Left hindlimb (tissue), 1 donor: ENCODE measurements at places on chromosomes 4 and X.

DNA sequence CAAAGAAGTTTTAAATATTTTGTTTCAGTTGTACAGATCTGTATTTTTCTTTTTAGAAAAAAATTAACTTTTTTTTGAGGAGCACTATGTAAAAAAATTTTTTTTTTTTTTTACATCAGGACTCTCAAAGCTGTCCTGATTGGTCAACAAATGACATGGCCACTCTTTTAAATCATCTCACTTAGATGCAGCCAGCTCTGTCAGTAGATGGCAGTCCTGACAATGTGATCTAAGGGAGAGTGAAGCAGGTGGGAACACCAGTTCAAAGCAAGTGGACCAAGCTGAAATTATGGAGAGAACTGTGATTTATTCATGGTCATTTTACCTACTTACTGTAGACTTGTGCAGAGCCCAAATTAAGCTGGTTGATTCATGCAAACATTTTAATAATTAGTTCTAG, 174.7 kb upstream of the GPRIN3 start:
- no peak for DNase-seq

- no peak for DNase-seq
Measured at GRCh38 chrX:108199691-108200090, 108.1 kb downstream of the ATG4A start.

- no peak for DNase-seq
Measured at GRCh38 chr4:131337936-131338335, 1811.2 kb upstream of the PCDH10 start.

DNA sequence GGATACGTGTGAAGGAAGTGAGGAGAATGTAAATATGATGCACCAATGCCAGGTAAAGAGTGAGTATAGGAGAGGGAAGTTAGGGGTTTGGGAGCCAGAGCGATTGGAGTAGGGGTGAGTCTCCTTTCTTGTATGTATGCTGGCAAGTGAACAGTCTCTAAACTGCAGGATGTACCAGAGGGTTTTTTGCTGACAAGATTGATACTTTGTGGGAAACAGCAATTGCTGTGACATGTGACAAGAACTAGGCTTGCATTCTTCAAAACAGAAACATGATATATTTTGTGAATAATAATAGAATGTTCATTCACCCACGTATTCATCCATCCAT, 706 bp downstream of the CHIC1 start:
- DNase-seq = no peak

DNA sequence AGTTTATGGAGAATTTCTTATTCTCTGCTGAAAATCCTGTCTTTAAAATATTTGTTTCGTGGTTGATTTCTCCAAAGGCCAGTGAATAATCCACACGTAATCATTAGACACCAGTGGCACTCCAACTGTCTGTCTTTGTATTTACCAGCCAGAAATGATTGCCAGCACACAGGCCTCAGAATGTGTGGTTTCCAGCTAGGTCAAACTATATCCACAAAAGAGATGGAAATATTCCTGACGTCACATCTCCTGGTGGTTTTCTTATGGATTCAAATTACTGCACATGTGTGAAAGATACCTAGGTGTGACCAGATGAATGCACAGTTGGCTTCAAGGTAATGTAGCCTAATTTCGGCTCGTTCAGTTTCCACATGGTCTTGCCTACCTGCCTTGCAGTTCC, 27.2 kb upstream of the TENM3 start:
- DNase-seq = no peak

DNA sequence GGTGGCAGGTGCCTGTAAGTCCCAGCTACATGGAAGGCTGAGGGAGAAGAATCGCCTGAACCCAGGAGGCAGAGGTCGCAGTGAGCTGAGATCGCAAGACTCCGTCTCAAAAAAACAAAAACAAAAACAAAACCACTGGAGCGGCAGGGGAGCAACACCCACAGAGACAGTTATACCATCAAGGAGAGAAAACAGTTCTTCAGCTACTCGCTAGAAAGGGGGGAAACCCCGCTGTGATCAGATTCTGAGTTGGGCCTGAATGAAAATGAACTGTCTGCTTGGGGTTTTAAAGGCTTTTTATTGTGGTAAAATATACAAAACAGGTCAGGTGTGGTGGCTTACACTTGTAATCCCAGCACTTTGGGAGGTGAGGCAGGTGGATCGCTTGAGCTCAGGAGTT, 16.8 kb upstream of the IRAK1 start:
- no peak for DNase-seq

DNA sequence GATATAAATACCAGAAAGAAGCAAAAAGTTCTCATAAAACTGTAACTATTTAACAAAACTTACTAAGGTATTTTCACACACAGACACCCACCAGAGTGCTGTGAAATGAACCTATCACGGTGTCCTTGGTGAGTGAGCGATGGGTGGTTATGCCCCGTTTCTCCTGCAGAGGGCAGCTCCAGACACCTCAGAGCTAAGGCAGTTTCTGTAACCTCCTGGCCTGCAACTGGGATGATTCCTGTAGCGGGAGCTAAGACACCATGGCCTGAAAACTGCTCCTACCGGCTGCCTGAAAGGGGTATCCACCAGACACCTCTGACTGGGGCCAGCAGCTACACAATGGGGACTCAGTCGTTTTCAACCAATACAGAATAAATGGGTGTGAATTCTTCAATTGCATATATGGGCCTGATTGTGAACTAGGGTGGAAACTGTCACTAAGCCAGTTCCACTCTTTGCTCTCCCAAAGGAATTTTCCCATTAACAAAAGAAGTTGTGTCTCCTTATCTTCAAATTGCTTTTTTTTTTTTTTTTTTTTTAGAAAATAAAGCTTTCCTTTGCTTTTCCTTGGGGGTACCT, 2375.8 kb upstream of the TENM3 start:
- DNase-seq = peak; percentile 44

- no peak for DNase-seq
Measured at GRCh38 chr4:86223472-86223871, 136.4 kb downstream of the MAPK10 start.

DNA sequence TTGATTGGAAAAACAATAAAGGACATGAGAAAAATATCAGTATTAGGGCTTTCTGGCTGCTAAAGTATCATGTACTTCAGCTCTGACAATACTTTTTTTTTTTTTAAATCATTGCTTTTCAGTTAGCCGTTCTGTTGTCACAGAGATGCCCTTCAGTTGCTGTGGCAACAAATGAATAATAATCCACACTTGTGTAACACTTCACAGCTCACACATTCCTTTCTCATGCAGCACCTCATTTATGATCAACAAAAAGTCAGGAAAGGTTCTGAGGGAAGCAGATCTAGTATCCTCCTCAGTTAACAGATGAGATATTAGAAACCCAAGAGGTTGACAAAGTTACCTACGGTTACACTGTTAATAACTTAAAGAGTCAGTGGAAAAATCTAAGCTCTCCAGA, 444.2 kb upstream of the SLIT2 start:
- no peak for DNase-seq

DNA sequence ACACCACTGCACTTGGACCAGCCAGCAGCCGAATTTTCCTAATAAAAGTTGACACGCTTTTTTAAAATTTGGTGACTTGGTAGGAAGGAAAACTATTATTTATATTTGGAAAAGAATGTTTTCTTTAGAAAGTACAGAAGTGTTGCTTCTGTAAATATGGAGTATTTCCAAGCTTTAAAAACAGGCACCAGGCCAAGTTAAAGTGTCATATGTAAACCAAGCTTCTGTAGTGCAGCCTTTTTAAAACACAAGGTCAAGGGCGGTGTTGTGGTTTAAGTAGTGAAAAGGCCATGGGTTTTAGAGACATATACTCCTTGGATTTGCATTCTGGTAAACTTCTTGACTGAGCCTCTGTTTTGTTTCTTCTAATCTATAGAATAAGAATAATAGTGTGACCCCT, 62.7 kb downstream of the TRIM2 start:
- no peak for DNase-seq

GRCh38 chr4:170581969-170582368, 492.2 kb upstream of the AADAT start:
- no peak for DNase-seq

GRCh38 chr4:74095482-74095881, 3.5 kb downstream of the CXCL2 start:
- DNase-seq = no peak

DNA sequence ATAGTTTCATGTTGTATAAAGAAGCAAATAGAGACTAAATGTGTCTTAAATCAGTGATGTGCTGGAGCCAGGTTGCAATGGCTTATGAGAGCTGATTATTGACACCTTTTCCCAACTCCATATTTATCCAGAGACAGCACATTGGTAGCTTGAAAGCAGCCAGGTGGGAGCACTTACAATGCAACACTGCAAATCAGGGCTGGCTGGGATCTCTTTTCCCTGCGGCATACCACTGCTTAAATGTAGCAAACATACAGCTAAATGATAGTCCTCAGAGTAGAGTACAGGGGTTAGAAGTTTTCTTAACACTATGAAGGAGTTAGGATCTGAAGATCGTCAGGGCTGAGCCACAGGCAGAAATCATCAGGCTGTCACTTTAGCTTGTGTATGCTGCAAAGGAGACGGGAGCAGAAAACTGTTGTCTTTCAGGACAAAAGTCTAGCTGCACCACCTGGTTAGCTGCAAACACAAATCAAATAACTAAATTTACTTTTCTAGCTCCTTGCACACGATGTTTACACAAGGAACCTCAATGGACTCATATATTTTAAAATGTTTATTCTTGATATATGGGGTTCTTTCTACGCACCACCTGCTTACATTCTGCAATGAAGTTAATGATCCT, 527.3 kb downstream of the TLL1 start:
- no peak for DNase-seq

- DNase-seq = no peak
Measured at GRCh38 chr4:102163404-102164140, 181.7 kb downstream of the SLC39A8 start.

DNA sequence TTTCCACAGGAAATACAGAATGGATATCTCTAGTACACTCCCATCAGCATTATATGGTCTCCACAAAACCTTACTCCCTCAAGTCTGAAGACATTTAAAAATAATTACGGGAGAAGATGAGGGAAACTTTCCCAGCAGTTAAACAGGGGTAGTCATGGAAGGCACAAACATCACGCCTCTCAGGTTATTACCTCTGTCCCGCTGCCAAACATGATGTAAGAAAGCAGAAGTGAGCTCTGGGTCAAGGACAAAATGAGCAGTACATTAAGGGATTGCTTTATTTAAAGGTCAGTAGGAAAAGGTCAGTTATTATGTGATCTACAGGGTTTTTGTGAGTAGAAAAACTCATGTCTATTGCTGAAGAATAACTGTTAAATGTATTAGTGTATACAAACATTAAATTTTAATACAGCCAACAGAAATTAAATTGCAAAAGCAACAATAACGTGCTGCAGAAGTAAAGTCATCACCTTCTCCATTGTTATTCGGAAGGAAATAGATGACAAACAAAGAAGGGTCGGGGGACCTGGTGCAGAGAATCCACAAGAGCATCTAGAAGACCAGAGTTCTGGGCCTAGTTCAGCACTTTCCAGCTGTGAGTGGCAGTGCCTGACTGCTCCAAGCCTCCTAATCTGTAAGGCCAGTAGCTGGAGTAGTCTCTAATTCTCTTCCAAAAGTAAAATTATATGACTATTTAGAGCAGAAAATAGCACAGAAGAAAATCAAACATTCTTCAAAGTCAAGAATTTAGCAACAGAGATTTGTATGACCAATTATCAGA, 171.2 kb downstream of the PPP3CA start:
- DNase-seq = peak; percentile 51

DNA sequence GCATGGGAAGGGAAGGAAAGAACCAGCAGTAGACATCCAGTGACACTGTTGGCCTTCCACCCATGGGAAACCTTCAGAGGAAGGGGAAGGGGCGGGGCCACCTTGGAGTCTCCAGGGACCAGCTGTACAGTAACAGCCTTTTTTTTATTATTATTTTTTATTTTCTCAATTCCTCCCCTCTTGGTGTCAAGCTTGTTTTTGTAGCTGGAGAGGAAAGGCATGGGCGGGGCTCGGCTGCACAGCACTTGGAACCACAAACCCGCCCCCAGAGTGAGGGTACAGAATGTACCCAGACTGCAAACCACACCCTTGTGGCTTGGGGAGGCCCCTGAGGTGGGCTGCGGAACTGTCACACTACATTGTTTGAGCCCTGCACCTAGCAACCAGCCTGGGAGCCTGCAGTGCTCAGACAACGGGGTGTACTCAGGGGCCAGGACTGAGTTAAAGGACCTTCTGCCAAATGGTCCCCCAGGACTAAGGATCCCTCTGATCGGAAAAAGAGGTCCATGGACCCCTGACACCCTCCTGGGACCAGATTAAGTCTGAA, 45.7 kb downstream of the PRPS1 start:
- DNase-seq = peak; percentile 78

GRCh38 chr4:41297832-41298231, 41.1 kb downstream of the UCHL1 start:
- no peak for DNase-seq

DNA sequence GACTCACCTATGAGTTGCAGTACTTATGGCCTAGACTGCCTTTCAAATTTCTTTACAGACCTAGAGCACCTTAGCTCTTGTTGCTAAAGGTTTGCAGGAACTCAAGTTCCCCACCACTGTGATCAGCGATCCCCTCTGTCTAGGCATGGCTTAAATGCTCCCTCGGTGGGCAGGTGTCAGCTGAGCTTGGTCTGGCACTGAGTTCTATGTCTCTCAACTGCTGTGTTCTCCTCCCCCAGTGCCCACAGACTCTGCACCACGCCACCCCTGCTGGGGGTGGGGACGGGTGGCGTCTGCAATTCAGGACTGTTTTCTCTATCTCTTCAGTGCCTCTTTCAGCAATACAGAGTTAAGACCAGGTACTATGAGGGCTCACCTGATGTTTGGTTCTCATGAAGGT, 30.5 kb downstream of the TMEM271 start:
- DNase-seq = no peak

- no peak for DNase-seq
Measured at GRCh38 chr4:46399440-46399839, 9.5 kb upstream of the GABRA2 start.

GRCh38 chrX:69232945-69233344, 67.7 kb upstream of the PJA1 start:
- DNase-seq = no peak

DNA sequence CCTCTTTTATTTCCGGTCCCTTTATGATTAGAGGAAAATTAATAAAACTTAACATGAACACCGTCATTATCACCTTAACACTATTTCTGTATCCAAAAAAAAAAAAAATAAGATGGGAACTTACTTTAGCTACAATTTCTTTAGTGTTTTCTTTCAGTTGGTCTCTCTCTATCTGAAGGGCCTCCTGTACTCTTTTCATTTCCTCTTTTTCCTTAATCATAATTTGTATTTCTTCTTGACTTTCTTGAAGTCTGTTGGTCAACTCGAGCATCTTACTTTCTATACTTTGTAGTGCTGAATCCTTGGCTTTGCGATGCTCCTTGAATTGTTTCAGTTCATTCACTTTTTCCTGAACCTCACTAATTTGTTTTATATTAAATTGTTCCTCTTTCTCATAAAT, 45.3 kb upstream of the BDH2 start:
- DNase-seq = no peak

- no peak for DNase-seq
Measured at GRCh38 chrX:140503714-140504351, 1.0 kb downstream of the SOX3 start.

GRCh38 chrX:113048480-113048879, 207.8 kb upstream of the AMOT start:
- DNase-seq = no peak

- DNase-seq = no peak
Measured at GRCh38 chrX:154056770-154057241, 37.1 kb upstream of the IRAK1 start.
